ENCODE measurements at places on chromosomes 13 and 19.

DNA sequence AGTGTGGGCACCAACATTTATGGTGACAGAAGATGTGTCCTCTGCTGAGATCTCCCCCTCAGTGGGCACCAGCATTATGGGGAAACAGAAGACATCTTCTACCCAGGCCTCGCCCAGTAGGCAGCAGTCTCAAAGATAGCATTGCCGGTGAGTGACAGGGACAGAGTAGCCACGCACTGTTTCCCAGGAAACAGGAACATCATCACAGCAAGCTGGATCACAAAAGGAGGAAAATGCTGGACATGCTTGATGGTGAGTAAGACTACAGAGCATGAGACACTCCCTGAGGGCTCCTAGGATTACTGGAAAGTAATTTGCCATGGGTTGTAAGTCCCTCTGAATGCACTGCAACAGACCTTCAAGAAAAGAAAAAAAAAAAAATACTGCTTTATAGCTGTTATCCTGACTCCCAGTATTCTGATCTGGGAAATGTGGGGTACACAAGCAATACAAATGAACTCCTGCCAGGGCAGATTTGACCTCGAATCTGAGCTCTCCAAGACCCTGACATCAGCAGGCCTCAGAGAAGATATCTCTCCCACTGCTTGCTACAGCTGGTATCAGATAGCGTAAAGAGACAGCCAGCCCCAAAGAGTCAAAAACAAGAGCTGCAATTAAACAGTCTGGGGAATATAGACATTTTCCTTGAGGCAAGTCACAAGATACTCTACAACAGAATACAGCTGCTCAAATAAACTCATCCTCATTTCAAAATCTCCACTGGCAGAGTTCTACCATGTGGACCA, 180.4 kb downstream of the RBM26 start:
- DNase-seq = no peak

GRCh38 chr13:114088234-114088633, 44.2 kb downstream of the RASA3 start:
- no peak for DNase-seq

- DNase-seq = no peak
Measured at GRCh38 chr19:1181606-1182005, 7.5 kb upstream of the SBNO2 start.

- DNase-seq = no peak
Measured at GRCh38 chr19:40612831-40613689, 11.9 kb downstream of the LTBP4 start.

DNA sequence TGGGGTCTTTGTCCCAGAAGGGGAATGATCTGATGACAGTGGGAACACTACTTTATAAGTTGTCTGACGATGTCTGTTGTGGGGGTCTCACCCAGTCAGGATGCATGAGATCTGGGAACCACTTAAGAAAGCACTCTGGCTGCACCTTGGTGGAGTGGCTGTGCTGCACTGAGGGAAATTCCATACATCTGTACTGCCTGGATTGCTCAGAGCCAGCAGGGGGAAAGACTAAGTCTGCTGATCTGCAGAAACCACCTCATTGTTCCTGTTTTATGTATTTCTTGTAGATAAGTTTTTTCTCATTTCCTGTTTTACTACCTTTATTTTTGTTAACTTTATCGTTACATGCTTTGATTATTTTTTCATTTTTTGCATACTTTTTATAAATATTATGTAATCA, 27.3 kb downstream of the ZNF430 start:
- DNase-seq = no peak

DNA sequence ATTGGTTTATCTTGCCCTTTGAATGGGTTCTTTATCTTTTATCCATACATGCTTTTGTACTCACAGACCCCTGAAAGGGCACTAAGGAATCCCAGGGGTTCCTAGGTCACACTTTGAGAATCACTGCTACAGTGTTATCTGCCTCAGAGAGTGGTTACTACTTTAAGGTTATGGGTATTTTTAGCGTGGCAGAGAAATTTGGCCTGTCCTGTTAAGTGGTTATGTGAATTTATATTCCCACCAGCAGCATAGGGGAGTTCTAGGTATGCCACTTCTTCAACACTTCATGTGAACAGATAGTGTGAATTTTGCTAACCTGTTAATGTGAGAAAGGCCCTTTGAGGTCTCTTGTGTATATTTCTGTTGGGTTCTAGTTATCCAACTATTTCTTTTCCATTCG, 75.7 kb downstream of the DNAJC3 start:
- DNase-seq = no peak

DNA sequence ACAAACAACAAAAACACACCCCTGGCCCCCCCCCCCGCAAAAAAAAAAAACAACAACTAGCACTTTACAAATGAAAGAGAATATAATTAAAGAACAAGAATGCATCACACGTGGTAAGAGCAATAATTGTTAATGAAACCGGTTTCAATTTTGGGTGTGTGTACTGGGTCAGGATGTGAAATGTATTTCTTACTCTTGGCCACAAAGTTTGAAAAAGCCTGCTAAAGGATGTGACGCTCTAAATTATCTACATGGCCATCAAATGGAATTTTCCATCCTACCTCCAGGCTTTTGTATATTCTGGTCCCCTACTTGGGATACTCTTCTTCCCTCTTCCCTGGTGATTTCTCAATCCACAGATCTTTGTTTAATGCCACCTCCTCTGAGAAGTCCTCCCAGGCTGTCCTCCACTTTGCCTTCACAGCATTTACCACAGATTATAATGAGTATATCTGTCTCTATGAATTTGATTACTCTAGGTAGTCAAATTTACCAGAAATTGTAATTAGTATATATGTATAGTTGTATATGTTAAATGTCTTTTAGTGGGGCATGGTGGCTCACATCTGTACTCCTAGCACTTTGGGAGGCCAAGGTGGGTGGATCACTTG, 2.1 kb downstream of the SARS2 start:
- no peak for DNase-seq

DNA sequence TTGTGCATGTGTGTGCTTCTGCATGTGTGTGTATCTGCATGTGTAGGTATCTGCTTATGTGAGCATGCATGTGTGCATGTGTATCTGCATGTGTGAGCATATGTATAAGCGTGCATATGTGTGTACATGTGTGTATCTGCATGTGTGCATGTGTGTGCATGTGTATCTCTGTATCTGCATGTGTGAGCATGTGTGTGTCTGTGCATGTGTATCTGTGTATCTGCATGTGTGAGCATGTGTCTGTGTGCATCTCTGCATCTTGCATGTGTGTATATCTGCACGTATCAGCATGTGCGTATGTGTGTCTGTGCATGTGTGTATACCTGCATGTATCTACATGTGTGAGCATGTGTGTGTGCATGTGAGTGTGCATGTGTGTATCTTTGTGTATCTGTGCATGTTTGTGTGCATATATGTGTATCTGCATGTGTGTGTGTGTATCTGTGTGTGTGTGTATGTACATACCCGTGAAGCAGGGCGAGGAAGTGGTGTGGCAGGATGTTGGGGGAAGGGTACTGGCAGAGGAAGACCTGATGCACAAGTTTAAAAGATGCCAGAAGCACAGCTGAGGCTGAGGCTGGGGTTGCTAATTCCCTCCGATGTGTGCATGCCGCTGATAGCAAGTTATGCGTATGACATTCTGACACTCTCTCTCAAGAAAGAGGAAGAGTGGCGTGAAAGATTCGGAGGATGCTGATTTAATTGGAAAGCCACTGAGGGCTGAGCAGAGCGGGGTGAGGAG, 64.2 kb downstream of the TEX29 start:
- no peak for DNase-seq

GRCh38 chr19:35043906-35044305, 2.4 kb downstream of the HPN start:
- DNase-seq = no peak

DNA sequence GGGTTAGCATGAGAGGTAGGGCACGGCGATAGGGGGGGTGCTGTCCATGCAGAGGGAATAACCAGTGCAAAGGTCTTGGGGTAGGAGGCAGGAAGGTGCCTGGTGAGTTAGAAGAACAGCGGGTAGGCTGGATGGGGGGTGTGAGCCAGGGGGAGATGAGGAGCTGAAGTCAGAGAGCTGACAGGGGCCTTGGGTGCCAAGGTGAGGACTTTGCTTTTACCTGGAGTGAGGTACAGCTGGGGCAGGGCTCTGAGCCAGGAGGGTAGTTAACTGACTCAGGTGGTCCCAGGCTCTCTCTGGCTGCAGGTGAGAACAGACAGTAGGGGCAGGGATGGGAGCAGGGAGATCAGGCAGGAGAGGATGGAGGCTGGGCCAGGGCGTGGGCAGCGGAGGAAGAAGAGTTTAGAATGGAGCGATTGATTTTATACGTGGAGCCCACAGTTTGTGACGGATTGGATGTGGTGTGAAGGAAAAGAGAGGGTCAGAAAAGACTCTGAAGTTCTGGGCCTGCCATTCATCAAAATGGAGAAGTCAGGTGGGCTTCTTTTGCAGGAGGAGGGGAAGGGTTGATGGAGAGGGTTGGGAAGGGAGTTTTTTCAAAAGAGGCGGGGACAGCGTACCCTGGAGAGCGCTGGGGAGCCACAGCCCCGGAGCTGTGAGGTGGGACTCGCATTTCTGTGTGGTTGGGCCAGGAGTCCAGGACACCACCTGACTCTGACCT, 1.2 kb upstream of the GRAMD1A start:
- DNase-seq = no peak

DNA sequence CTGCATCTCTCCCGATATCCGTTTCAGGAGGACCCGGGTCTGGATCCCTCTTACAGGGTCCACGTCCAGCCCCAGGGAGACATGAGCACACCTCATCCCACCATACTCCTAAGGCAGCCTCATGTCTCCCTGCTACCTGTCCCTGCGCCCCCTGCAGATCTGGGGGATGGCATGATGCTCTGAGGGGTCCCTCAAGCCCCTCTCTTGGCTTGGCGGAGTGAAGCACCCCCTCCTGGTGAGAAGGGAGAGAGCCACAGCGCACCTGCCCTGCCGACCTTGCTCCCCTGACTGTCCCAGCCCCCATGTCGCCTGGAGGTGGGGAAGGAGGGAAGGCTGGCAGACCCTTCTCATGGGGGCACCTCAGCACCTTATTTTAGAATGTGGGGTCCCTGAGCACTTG, 21.5 kb upstream of the ARHGEF7 start:
- no peak for DNase-seq

DNA sequence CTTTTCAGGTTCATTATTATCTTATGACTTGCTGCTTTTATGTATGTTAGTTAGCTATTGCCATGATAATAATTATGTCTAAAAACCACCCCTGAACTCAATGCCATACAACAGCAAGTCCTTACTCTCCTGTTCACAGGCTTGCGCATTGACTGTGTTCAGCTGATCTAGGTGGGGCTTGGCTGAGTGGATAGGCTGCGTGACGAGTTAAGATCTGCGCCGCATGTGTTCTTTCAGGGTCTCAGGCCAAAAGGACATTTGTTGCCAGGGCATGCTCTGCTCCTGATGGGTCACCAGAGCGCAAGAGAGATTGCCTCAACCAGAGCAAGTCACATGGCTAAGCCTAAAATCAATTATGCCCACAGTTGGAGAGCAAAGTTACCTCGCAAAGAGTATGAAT, 859 bp downstream of the ZNF568 start:
- DNase-seq = peak; percentile 27

- no peak for DNase-seq
Measured at GRCh38 chr19:47623151-47623920, 14.4 kb downstream of the BICRA start.
